ENCODE measurements at places on chromosomes 12 and 14.

- DNase-seq = no peak
Measured at GRCh38 chr12:47828008-47828975, 8.6 kb upstream of the HDAC7 start.

DNA sequence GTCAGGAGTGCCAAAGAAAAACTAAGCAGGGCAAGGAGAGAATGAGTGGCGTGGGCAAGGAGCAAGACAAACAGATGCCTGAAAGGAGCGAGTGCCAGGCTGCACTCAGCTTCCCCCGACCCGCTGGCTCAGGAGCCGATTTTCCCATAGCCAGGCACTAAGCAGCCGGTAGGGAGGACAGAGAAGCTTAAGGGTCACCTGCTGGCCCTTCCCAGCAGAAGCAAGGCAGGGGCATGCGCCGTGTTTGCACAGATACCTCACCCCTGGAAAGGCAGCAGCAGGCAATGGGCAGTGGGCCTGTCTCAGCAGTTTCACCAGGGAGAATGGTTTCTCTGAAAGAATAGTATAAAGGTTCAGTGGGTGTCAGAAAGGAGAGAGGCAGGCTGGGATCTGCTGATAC, 104.9 kb upstream of the FKBP4 start:
- DNase-seq = no peak

- no peak for DNase-seq
Measured at GRCh38 chr12:109951751-109952150, 44.4 kb downstream of the GIT2 start.

DNA sequence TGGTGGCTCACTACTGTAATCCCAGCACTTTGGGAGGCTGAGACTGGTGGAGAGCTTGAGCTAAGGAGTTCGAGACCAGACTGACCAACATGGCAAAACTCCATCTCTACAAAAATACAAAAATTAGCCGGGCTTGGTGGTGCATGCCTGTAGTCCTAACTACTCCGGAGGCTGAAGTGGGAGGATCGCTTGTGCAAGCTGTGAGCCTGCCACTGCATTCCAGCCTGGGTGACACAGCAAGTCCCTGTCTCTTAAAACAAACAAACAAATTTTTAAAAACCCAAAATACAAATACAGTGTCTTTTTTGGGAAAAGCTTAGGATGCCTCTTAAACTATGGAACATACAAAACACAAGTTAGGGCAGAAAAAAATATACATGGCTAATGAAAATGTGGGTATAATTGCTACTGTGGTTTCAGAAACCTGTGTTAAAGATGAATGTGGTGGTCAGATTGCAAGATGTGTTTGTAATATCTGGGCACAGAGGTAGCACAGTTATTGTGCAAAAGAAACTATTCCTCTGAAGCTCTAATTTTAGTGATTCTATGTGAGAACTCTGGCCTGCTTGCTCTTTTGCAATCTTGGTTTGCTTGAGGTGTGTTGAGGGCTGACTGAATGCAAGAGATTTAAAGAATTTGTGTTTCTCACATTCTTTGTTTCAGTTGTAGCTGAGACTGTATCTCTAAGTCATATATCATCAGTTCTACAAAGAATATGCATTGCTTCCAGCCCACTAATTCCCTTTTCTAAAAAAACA, 3.9 kb upstream of the HSPA2 start:
- DNase-seq = no peak

GRCh38 chr14:81315341-81315740, 84.8 kb downstream of the STON2 start:
- DNase-seq = no peak

DNA sequence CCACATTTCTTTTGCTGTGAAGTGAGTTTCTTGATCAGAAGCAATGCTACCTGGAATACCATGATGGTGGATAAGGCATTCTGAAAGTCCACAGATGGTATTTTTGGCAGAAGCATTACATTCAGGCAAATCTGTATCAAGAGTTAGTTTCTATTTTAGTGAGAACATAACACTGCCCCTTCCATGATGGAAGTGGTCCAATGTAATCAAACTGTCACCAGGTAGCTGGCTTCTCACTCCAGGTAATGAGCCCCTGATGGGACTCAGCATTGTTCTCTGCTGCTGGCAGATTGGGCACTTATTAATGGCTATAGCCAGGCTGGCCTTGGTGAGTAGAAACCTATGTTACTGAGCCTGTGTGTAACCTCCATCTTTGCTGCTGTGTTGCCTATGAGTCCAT, 80.7 kb downstream of the KCNA5 start:
- DNase-seq = no peak

DNA sequence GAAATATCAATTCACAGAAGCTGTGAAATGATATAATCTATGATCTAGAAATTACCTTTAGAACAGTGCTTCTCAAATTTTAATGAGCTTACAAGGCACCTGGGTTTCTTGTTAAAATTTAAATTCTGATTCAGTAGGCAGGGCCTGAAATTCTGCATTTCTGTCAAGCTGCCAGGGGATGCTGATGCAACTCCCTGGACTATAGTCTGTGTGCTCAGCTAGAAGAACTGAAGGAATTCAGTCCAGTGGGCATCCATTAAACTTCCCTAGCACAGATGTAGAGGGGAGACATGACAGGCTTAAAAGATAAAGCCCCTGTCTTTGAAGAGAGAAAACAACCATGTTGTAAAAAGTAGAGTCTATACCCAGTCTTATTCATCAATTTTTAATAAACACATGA, 441.8 kb downstream of the TMTC2 start:
- DNase-seq = no peak

Data from activated T-cell treated with anti-CD3 and anti-CD28 coated beads, Interleukin-2, amount 50 U/mL, for 1 hour (primary cell).